ENCODE measurements at places on chromosomes 4 and X. TPM values are rescaled to one million over a fixed set of nuclear protein-coding genes. Genes with fewer than 3 reads are reported as not detected.

PCDH7 gene
- total RNA-seq = 8.5 TPM

SYTL5 gene
- 1.0 TPM for total RNA-seq

FOXR2 gene
- not detected for total RNA-seq

GAGE12D gene
- not detected for total RNA-seq

GAGE12F gene
- total RNA-seq = not detected

RHOXF2 gene
- total RNA-seq = 0.10 TPM

DCAF8L2 gene
- not detected for total RNA-seq

RASL11B gene
- 1.6 TPM for total RNA-seq

STAP1 gene
- total RNA-seq = not detected

DNA sequence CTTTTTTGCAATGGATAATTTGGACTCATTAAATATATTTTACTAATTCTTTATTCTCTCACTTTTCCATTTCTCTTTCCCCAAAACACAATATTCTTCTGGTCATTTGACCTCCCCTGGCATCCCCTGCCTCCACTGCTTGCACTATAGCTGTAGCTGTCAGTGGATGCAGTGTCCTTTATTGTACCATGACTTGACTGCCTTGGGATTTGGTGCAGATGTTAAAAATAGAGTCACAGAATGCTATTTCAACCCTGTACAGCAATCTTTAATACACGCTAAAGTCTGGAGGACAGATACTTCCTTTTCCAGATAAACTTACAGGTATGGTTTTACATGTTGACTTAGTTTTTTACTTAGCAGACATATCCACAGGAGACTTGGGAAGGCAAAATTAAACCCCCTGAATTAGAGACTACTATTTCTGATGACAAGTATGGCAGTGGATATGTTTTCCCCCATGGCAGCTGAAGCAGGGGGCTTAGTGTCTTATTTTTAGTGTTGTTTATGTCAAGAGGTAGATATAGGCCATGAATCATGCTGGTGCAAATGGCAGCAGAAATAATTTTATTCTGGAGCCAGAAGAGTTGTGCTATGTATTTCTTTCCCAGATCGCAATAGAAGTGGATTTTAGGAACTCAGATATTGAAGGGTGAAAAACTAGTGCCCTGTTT, 461.4 kb downstream of the NAF1 start:
- no peaks in the 10 kb centered on the region for H3K27me3 ChIP-seq
- no peaks in the 10 kb centered on the region for H3K36me3 ChIP-seq
- no peak overlapping the region for H3K4me3 ChIP-seq
- no peak overlapping the region for H3K27ac ChIP-seq

DNA sequence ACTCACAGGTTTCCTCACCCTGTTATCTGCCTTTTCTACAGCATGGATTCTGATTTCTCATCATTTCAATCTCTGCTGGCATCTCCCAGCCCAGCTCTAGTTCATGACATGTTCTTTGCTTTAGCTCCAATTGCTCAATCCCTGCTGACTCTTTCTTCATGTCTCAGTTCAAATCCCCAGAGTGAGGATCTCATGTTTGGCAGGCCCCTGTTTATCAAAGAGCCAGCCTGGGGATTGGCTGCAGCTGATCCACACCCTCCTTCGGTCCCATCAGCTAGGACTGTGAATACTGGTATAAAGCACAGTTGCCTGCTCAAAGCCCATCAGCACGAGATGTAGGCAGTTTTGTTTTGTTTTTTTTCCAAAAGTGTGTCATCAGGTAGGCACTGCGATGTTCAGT, 14.4 kb upstream of the CC2D2A start:
- H3K27me3 ChIP-seq = no peaks in the 10 kb centered on the region
- H3K27ac ChIP-seq = peak overlapping the region; percentile 48
- no peaks in the 10 kb centered on the region for H3K36me3 ChIP-seq
- peaks cover 30% of the 10 kb centered on the region for H3K4me1 ChIP-seq
- DNase-seq = no peak

DNA sequence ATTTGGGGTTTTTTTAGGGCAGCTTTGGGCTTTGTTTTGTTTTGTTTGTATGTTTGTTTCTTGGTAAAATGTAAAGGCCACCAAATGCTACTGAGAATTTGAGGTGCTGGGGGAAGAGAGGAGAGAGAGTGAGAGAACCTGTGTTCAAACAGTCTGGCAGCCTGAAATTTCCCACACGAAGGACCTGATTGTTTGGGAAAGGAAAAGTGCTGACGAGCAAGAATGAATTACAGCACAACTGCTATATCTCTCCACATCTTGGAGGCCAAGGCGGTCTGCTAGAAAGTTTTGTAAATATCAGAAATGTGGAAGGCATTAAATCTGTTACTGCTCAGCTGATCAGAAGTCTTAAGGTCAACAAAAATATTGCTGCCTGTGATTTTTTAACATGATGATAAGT, 170.5 kb downstream of the PALLD start:
- no peaks in the 10 kb centered on the region for H3K4me1 ChIP-seq
- no peak overlapping the region for H3K4me3 ChIP-seq
- H3K27me3 ChIP-seq = no peaks in the 10 kb centered on the region
- H3K27ac ChIP-seq = no peak overlapping the region
- no peaks in the 10 kb centered on the region for H3K36me3 ChIP-seq
- no peak for DNase-seq

DNA sequence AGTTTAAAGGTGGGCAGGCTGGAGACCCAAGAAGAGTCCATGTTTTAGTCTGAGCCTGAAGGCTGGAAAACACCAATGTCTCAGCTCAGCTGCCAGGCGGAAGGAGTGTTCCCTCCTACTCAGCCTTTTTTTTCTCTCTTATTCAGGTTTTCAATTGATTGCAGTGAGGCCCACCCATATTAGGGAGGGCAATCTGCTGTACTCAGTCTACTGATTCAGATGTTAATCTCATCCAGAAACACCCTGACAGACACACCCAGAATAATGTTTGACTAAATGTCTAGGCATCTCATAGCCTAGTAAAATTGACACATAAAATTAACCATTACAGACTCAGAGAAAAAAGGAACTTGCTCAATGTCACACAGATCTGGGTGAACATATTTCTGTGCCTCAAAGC, 347.1 kb downstream of the GBA3 start:
- H3K36me3 ChIP-seq = no peaks in the 10 kb centered on the region
- DNase-seq = no peak
- no peak overlapping the region for H3K27ac ChIP-seq
- H3K4me1 ChIP-seq = no peaks in the 10 kb centered on the region
- no peak overlapping the region for H3K4me3 ChIP-seq

- no peaks in the 10 kb centered on the region for H3K4me1 ChIP-seq
- no peak for DNase-seq
- H3K4me3 ChIP-seq = no peak overlapping the region
- H3K27ac ChIP-seq = no peak overlapping the region
- no peaks in the 10 kb centered on the region for H3K36me3 ChIP-seq
These were observed 119.3 kb upstream of the AP1S2 start for GRCh38 chrX:15973946-15974345.

GRCh38 chr4:113684534-113685091, 76.9 kb downstream of the CAMK2D start:
- no peak overlapping the region for H3K4me3 ChIP-seq
- no peak overlapping the region for H3K27ac ChIP-seq
- peak; percentile 30 for DNase-seq
- H3K4me1 ChIP-seq = peaks cover 7% of the 10 kb centered on the region
- H3K27me3 ChIP-seq = no peaks in the 10 kb centered on the region

DNA sequence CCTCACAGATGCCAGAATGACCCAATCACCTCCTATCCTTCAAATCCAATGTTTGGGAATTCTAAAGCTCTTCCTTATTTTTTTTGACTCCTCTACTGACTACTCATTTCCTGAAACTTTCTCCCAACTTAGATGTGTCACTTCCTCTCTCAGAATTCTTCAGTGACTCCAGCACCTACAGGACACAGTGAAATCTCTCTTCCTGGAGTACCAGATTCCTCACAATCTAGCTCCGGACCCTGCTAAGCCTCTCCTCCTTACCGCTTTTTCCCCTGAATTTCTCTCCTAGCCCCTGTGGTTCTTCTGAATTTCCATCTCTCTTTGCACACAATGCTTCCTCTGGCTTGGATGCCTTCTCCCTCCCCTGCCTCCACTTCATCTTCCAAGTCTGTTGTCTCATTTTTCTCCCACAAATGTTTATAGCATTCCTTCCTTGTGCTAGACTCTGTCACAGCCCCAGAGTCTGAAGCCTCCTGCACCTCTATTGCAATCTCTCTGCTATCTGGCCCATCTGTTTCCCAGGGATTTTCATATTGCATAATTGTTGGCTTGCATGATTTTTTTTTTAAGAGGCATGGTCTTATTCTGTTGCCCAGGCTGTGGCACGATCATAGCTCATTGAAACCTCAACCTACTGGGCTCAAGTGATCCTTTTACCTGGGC, 80.1 kb downstream of the ANAPC4 start:
- no peak overlapping the region for H3K4me3 ChIP-seq
- H3K36me3 ChIP-seq = no peaks in the 10 kb centered on the region
- H3K27ac ChIP-seq = no peak overlapping the region
- H3K27me3 ChIP-seq = no peaks in the 10 kb centered on the region
- H3K4me1 ChIP-seq = no peaks in the 10 kb centered on the region

- H3K36me3 ChIP-seq = no peaks in the 10 kb centered on the region
- H3K27me3 ChIP-seq = no peaks in the 10 kb centered on the region
- no peaks in the 10 kb centered on the region for H3K4me1 ChIP-seq
- no peak overlapping the region for H3K4me3 ChIP-seq
- DNase-seq = no peak
- H3K27ac ChIP-seq = no peak overlapping the region
These were observed 280.9 kb upstream of the RPS6KA3 start for GRCh38 chrX:20547611-20548051.

GRCh38 chr4:89889289-89889688, 5.4 kb upstream of the MMRN1 start:
- H3K4me1 ChIP-seq = no peaks in the 10 kb centered on the region
- H3K36me3 ChIP-seq = no peaks in the 10 kb centered on the region
- H3K4me3 ChIP-seq = no peak overlapping the region
- H3K27ac ChIP-seq = no peak overlapping the region
- no peaks in the 10 kb centered on the region for H3K27me3 ChIP-seq

- no peaks in the 10 kb centered on the region for H3K27me3 ChIP-seq
- no peaks in the 10 kb centered on the region for H3K36me3 ChIP-seq
- H3K4me3 ChIP-seq = no peak overlapping the region
- peaks cover 2% of the 10 kb centered on the region for H3K4me1 ChIP-seq
- DNase-seq = no peak
- H3K27ac ChIP-seq = no peak overlapping the region
These were observed 353.4 kb downstream of the SPRY1 start for GRCh38 chr4:123750044-123750443.

DNA sequence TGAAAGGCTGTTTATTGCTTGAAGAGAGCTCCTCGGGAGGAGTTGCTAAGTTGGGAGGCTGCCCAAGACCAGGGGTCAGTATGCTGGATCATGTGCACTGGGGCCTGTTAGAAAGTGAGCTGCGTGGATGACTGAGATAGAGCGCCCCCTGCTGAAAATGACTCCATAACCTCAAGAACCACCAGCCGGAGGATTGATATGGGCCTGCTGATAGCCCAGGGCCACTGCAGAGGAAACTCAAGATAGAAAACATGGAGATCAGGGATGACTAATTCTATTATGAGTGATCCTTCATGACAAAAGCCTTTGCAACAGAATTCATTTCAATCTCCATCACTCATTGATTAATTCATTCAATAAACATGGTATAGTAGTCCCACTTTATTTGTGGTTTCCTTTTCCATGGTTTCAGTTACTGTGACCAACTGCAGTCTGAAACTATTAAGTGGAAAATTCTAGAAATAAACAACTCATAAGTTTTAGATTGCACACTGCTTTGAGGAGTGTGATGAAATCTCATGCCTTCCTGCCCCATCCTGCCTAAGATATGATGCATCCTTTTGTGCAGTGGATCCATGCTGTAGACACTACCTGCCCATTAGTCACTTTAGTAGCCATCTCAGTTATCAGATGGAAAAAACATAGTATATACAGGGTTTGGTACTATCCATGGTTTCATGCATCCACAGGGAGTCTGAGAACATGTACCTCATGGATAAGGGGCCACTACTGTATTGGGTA, 126.7 kb upstream of the MBNL3 start:
- H3K27me3 ChIP-seq = no peaks in the 10 kb centered on the region
- no peak for DNase-seq
- H3K27ac ChIP-seq = no peak overlapping the region
- no peak overlapping the region for H3K4me3 ChIP-seq
- H3K4me1 ChIP-seq = no peaks in the 10 kb centered on the region
- H3K36me3 ChIP-seq = no peaks in the 10 kb centered on the region

DNA sequence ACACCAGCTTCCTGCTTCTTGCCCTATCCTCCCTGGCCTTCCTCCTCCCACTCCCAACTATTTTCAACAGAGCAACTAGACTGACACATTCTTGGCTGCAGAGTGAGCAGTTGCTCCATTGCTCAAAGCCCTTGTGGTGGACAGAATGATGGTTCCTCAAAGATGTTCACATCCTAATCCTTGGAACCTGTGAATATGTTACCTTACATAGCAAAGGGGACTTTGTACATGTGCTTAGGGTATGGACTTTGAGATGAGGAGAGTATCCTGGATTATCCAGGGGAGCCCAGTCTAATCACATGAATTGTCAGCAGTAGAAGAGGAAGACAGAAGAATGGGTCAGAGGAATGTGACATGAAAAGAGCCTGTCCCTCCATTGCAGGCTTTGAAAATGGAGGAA, 24.9 kb upstream of the HOPX start:
- no peaks in the 10 kb centered on the region for H3K27me3 ChIP-seq
- no peak overlapping the region for H3K27ac ChIP-seq
- H3K4me1 ChIP-seq = no peaks in the 10 kb centered on the region

- H3K36me3 ChIP-seq = no peaks in the 10 kb centered on the region
- H3K27me3 ChIP-seq = no peaks in the 10 kb centered on the region
- no peak for DNase-seq
These were observed 335.3 kb downstream of the PABPC4L start for GRCh38 chr4:133866328-133866699.

- H3K27ac ChIP-seq = no peak overlapping the region
- no peak for DNase-seq
- no peaks in the 10 kb centered on the region for H3K4me1 ChIP-seq
- no peaks in the 10 kb centered on the region for H3K27me3 ChIP-seq
- no peak overlapping the region for H3K4me3 ChIP-seq
These were observed 26.4 kb upstream of the SCML1 start for GRCh38 chrX:17710871-17711301.

- H3K27ac ChIP-seq = no peak overlapping the region
- H3K4me3 ChIP-seq = no peak overlapping the region
- H3K4me1 ChIP-seq = no peaks in the 10 kb centered on the region
- DNase-seq = no peak
- H3K27me3 ChIP-seq = no peaks in the 10 kb centered on the region
These were observed 603.7 kb downstream of the GRXCR1 start for GRCh38 chr4:43496188-43496587.

DNA sequence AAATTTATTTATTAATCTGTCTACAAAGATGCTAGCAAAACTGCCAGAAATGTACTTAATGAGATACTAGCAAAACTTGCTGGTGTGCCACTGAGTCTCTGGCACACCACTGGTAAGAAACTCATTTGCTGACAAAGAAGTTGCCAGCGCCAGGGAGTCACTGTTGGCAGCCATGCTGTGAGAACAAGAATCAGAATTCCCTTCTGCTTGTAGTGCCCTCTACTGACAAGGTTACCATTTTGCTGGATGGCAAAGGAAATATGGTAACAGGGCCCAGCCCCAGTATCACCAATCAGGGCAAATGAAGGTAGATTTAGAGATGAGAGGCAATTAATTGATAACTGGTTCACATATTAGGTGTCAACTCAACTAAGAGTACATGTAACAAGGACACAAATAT, 750.1 kb upstream of the ADGRL3 start:
- H3K36me3 ChIP-seq = no peaks in the 10 kb centered on the region
- no peak overlapping the region for H3K27ac ChIP-seq
- no peak for DNase-seq
- no peak overlapping the region for H3K4me3 ChIP-seq
- H3K4me1 ChIP-seq = no peaks in the 10 kb centered on the region
